ENCODE measurements at places on chromosomes 13 and 19.

GRCh38 chr19:40184273-40184672 is 7.0 kb upstream of the MAP3K10 start:
- DNase-seq: no peak

DNA sequence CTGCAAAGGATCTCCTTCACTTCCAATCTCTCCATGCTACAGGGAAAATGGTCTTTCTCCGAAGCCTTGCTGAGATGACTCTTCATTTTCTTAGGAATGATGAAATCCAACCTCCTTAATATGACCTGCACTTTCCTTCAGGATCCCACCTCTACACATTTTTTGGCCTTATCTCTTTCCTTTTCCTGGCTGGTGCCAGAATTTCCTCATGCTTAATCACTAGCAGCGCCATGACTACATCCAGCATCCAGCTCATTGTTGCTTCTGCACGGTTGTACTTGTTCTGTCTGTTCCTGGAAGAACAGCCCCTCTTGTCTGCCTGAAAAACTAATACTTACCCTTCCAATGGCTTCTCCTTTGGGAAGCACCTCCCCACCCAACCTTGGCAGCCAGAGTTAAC is 68.4 kb downstream of the TEX26 start:
- DNase-seq: no peak

DNA sequence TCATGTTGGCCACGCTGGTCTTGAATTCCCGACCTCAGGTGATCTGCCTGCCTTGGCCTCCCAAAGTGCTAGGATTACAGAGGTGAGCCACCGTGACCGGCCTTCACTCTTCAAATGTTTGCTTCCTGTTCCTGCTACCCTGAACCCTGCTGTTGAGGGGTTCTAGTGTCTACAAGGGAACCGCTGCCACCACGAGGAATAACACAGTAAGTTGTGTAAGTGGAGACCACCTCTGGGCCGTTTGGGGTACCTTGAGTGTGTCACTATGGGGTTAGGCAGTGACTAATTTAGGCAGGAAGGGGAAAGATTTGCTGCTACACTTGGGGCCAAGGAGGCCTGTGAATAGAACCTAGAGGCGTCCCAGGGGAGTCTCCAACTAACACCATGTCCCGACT is 2.2 kb upstream of the MYADM start:
- DNase-seq: no peak

- DNase-seq: no peak
These were observed 231.4 kb downstream of the OXGR1 start for GRCh38 chr13:96762876-96763275.

- DNase-seq: no peak
These were observed 25.5 kb upstream of the TIMM44 start for GRCh38 chr19:7968796-7969554.

DNA sequence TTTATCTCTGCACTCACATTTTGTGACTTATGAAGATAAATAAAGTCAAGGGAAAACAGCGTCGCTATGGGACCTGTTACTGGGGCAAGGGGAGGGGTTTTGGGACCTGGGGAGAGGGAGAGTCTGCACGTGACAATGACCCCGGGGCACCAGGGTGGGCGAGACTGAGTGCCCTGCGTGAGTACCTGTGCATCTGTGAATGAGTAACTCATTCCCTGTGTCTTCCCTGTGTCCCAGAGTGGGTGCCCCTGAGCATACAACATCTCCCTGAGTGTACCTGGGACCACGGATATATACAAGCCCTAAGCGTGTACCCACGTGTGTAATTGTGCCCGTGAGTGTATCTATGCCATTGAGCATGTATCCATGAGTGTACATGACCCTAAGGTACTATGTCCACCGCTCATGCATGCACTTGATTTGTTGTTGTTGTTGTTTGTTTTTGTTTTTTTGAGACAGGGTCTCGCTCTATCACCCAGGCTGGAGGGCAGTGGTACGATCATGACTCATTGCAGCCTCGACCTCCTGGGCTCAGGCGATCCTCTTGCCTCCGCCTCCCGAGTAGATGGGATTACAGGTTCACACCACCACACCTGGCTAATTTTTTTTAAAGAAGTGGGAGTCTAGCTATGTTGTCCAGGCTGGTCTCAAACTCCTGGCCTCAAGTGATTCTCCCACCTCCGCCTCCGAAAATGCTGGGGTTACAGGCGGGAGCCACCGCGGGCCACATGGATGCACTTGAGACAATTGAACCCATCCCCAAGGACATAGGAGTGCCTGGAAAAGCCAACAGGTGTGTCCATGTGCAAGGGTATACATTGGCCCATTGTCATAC is 645 bp upstream of the TRAPPC5 start:
- no peak for DNase-seq

DNA sequence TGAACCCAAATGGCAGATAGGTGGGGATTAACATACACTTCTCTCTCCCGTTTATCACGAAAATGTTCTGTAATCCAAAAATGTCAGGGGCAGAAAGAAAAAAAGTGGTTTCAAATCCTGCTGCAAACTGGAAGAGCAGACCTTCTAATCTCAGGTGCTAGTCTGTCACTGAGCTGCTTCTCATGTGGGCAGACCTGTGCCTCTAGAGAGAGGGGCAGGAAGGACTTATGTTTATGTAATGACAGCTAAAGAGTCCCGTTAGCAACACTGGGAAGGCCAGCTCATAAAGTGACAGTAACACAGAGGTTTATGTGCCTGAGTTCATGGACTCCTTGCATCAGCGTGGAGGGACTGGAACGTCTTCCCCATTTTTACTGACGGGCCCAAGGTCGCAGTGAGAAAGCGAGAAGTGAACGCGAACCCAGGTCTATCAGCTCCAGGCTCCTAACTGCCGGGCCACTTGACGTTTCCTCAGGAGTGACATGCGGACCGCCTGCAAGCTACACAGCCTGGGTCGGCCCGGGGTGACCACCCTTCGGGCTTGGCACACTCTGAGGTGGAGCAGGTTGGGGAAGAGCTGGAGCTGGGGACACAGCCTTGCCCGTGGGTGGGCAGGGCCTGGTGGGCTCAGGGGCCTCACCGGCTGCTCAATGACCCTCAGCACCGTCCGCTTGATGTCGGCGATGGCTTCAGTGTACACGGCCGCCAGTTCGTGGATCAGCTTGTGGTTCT is 9.6 kb upstream of the RSPH6A start:
- DNase-seq: no peak

- DNase-seq: no peak
These were observed 4.4 kb downstream of the GSX1 start for GRCh38 chr13:27796544-27797227.

DNA sequence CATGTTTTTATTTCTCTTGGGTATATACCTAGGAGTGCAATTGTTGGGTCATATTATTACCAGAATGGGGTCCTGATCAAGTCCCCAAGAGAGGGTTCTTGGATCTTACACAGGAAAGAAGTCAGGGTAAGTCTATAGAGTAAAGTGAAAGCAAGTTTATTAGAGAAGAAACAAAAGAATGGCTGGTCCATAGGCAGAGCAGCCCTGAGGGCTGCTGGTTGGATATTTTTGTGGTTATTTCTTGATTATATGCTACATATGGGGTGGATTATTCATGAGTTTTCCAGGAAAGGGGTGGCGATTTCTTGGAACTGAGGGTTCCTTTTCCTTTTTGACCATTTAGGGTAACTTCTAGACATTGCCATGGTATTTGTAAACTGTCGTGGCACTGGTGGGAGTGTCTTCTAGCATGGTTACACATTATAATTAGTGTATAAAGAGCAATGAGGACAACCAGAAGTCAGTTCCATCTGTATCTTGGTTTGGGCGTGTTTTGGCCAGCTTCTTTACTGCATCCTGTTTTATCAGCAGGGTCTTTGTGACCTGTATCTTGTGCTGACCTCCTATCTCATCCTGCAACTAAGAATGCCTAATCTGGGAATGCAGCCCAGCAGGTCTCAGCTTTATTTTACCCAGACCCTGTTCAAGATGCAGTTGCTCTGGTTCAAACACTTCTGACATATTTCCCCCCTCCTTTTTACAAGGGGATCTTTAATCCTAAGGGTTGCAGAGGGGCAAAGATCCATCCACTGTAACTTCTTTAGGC is 41.1 kb downstream of the CEACAM1 start:
- DNase-seq: no peak

- no peak for DNase-seq
These were observed 437 bp downstream of the SMARCA4 start for GRCh38 chr19:10961073-10961860.

DNA sequence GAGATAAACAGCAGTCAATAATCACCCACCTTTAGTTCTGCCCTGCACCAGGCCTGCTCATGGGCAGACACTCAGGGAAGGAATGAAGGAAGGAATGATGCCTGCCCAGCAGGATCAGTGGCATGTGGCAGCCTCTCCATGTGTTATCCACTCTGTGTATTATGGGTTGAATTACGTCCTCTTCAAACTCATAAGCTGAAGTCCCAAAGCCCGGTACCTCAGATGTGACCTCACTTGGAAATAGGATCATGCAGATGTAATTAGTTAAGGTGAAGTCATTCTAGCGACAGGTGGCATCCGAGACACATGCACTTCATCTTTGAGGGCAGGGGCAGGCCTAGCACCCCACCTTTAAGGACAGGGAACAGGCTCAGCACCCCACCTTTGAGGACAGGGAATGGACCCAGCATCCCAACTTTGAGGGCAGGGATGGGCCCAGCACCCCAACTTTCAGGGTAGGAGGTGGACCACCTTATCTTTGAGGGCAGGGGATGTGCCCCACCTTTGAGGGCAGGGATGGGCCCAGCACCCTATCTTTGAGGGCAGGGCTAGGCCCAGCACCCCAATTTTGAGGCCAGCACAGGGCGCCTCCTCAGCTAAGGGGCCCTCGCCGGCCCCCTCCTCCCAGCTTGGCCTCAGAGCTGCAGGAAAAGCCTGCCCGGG is 127.6 kb downstream of the URI1 start:
- no peak for DNase-seq
